Right forelimb (tissue), 1 donor: ENCODE measurements at places on chromosomes 5 and 9.

- DNase-seq: no peak
These were observed 219.2 kb downstream of the ROR2 start for GRCh38 chr9:91730806-91731205.

GRCh38 chr9:135353935-135354334, 125.6 kb upstream of the PPP1R26 start:
- no peak for DNase-seq

GRCh38 chr5:96817506-96817905, 9.8 kb upstream of the ERAP1 start:
- no peak for DNase-seq

DNA sequence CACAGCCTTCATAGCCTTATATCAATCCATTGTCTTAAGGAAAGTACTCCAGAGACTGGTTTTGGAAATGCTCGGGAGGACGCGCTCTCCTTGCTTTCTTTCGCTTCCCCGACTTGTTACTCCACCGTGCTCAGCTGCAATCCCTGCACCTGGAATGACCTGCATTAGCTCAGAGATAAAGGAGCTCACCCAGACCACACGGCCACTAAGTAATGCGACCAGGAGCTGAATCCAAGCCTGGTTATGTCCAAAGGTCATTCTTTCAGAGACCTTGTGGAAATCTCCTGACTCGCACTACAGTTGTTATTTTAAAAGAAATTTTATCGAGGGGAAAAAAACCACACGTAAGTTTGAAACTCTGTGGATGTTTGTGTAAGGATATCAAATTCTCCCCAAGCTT, 135.3 kb upstream of the DPYSL3 start:
- no peak for DNase-seq

DNA sequence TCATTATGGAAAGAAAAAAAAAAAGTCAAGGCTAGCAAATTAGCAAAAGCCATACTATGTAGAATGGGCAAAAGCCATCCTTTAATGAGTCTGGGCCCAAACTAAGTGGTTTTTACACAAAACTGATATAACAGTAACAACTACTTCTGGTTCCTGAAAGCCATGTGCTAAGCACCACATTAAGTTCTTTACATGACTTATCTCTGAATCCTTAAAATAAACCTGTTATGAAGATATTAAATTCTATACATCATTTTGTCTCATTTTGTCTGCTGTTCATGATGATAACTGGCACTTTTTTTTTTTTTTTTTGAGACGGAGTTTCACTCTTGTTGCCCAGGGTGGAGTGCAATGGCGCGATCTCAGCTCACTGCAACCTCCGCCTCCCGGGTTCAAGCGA, 5.0 kb downstream of the FNIP1 start:
- no peak for DNase-seq

DNA sequence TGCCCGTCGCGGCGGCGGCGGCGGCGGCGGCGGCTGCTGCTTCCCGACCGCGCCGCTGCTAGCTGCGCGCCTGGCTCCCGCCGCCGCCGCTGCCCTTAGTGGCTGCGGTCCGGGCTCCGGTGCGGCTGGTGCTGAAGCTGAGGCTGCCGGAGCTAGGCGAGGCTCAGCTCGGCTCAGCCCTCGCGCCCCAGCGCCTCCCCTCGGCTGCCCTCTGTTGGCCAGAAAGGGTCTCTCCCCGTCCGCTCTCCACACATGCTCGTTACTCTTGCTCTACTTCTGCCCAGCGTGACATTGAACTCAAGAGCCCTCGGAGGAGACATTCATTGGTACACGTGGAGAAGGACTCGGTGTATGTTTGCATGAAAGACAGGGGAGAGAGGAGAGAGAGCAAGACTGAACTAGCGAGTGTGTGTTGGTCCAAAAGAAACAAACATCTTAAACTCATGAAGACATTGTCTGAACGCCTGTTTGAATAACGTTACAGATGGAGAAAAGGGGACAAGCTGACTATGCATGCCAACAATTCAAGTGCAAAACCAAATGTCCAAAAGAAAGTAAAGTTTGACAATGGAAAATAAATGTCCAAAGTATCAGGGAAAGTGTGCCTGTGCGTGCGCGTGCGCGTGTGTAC, at the start of gene HCN1:
TSS of gene HCN1 (minus strand) at position 175 of the 631 bp plus-strand sequence.
- DNase-seq: peak; percentile 87

DNA sequence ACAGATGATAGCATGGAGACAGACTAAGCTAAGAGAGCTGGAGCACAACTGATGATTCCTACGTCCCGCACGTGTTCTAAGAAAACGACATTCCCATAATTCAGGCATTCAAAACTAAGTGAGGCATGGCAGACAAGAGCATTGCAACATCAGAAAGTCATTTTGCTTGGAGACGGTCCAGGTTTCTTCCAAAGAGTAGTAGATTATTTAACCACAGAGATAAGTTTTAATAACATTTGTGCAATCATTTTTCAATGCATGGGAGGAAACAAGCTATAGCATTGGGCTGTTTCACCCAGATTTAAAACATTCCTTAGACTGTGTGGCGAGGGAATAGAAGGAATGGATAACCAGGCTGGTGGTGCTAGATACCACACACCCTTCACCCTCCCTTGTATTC, 117.2 kb downstream of the APBA1 start:
- no peak for DNase-seq

DNA sequence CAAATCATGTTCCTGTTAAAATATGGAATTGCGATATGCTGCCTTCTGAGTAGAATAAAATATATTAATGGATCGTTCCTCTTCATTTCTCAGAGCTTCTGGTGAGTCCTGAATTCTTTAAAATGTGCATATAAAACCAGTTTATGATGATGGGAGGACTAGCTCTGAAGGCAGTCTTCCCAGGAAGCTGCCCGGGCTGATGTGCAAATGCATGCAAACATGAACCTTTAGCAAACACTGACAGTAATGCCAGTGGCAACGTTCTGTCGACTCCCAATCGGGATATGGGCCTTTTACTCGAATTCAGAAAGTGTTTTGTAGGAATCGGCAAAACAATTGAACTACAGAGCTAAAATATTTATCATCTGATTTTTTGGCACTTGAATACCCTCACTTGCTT, 93.6 kb downstream of the TLE4 start:
- DNase-seq: no peak

- peak; percentile 46 for DNase-seq
These were observed 159.3 kb downstream of the RGS3 start for GRCh38 chr9:113622600-113623400.

GRCh38 chr9:113427629-113428028, 17.1 kb downstream of the C9orf43 start:
- no peak for DNase-seq

DNA sequence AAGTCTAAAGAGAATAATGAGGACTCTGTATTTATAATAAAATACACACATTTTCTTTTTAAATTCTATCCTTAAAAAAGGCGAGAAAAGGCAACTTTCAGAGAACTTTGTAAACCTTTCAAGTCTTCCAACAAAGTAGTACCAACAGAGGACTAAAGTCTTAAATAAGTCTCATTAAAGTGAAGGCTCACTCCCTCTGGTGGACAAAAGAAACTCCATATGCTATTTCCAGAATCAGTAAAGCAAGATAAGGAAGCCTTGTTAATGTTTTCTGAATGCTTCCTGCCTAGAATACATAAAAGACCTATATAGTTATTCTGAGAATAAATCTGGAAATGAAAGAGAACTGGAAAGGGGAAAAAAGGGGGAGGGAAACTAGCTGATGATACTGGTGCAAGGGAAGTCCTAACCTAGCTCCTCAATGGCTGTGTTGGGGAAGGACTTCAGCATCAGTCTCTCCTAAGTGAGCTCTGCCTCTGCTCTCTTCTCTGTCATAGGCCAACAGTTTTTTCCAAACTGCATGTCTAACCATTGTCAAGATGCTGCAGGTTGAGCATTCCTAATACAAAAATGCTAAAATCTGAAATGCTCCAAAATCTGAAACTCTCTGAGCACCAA, 7.2 kb downstream of the HMGCS1 start:
- no peak for DNase-seq

DNA sequence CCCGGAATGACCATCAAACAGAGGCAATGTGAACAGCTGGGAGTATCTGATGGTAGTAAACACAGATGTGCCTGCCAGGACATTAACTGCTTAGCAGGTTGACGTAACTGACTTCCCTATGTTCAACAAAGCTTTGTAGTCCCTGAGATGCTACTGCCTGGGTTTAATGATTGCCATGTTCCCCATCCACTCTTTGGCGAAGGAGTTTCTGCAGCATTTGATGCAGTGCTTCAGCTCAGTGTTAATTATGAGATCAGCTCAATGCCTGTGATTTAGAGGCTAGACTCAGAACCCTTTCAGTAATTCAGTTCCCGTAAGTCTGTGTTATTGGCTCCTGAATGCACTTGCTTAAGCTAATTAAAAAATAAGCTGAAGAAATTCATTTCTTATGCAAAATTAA, 547.3 kb upstream of the ZNF608 start:
- DNase-seq: no peak

DNA sequence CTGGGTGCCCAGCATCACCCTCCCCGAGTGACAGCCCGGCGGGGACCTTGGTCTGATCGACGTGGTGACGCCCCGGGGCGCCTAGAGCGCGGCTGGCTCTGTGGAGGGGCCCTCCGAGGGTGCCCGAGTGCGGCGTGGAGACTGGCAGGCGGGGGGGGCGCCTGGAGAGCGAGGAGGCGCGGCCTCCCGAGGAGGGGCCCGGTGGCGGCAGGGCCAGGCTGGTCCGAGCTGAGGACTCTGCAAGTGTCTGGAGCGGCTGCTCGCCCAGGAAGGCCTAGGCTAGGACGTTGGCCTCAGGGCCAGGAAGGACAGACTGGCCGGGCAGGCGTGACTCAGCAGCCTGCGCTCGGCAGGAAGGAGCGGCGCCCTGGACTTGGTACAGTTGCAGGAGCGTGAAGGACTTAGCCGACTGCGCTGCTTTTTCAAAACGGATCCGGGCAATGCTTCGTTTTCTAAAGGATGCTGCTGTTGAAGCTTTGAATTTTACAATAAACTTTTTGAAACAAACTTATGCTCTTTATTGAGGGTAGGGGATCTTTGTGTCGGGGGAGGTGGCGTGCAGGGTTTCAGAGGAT, 1.3 kb downstream of the GADD45G start:
- peak; percentile 67 for DNase-seq

- DNase-seq: no peak
These were observed 6.2 kb downstream of the SNCB start for GRCh38 chr5:176624142-176624541.

DNA sequence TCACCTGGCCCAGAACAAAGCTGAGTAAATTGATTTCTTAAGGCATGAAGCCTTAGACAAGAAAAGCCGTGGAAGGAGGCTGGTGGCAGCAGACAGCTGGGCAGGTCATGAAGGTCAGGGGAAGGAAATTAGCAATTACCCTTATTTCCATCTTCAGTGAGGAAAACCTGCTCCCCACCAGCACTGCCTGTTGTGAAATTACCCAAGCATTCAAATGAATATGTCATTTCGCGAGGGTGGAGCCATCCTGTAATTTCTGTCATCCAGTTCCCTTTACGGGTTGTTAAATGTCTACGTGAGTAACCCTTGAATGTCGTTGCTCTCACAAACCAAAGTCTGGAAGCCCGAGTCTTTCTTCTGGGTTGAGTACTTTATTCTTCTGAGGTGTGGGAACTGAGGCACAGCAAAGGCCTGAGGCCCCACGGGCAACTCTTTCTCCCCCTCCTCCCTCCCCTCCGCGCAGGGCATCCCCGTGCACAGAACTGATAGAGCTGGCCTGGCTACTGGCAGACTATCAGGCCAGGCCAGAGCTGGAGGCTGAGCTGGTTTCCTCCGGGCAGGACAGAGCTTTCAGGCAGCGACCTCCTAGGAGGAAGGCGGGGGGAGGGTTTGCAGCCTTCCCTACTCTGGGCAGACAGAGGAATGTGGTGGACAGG, 22.0 kb upstream of the AK3 start:
- no peak for DNase-seq

DNA sequence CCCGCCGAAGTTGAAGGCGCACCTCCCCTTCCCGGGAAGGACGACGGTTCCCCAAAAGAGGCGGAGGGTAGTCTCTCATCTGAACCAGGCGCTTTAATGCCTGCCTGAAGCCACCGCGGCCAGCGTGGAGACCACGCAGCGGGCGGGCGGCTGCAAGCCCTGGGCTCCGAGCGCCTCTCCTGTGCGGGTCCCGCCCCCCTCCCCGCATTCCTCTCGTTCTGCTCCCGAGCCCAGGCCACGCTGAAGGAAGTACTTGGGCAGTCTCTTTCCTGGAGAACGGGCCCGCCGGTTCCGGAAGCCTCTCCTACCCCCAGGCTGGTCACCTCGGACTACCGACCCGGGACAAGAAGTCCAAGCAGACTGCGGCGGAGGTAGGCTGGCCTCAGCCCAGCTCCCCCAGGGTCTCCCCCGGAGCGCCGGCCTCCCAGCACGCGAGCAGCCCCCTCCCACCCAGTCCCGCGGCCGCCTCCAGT, 571 bp downstream of the PPIC start:
- DNase-seq: peak; percentile 76

GRCh38 chr5:35754481-35754880, 102.2 kb upstream of the IL7R start:
- no peak for DNase-seq

DNA sequence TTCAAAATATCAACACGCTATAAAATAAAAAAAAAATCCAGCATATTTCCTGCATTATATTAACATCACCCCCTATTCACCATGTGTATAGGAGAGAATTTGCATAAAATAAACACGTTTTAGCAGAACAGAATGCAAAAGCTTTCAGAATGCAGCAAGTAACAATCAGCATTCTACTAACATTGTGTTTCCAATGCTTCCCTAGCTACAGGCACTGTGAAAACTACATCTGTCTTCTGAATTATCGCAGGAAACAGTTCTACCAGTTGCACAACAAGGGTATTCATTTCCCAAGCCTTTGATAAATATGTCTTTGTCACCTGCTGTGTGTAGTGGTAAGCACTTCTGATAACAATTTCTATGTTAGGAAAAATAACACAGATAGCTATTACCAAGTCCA, 1015.8 kb downstream of the CDH18 start:
- no peak for DNase-seq

- DNase-seq: no peak
These were observed 155.4 kb upstream of the MAP3K1 start for GRCh38 chr5:56659971-56660370.

GRCh38 chr5:124056326-124056990, 544.5 kb downstream of the CSNK1G3 start:
- DNase-seq: no peak

GRCh38 chr5:111068213-111068612, 3.3 kb upstream of the TSLP start:
- DNase-seq: no peak

DNA sequence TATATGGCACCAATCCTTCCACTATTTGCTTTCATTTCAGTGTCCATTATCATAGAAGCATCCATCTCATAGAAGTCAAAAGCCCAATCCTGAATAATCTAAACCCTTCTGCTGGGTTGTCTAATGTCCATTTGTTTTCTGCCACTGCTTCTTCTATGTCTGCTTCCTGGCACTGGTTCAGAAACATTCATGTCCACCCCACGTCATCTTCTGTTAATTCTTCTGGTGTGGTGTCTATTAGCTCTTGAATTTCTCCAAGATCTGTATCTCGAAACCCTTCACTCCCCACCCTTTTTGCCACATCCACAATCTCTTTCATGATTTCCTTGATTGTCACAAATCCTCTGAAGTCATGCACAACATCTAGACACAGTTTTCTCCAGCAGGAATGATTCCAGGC, 23.2 kb upstream of the GOLGA1 start:
- no peak for DNase-seq

- DNase-seq: no peak
These were observed 109.2 kb downstream of the BASP1 start for GRCh38 chr5:17326600-17327037.

- DNase-seq: no peak
These were observed 31.1 kb downstream of the IL4 start for GRCh38 chr5:132704875-132705274.
